GDM1 (cell line): ENCODE measurements at places on chromosomes 2 and 18.

DNA sequence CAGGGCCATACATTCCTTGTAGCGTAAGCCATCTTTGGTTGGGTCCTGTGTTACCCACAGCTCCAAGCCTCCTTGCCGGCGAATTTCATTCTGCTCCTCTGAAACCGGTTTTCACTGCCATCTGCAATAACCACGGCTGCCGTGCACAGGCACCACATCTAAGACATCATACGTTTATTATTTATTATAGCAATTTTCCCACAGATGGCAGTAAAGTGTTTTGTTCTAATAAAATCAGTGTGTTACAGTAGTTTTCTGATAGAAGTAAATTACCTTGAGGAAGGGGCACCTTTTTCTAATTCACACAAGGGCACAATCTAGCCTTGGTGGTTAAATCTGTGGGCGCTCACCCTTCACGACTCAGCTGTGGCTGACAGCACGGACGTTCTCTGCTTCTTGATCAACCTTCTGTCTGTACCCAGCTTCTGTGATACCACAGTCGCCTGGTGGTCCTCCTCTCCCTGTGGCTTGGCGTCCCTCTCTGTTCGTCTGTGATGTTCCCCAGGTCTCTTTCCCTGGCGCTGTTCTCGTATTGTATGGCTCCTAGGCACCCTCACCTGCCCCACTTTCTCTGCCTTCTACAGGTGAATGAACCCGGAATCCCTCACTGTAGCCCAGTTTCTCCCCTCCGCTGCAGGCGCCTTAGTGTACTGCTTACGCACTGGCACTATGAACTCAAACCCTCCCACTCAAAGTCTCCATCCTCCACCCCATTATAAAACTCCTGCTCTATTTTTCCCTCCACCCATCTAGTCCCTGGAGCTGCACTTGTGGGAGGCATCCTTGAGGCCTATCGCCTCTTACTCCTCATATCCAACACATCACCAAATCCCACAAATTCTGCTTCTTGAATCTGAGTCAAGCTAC lies 236.8 kb downstream of the DYSF start:
- no peak for DNase-seq

- DNase-seq: no peak
Observed at GRCh38 chr2:174614261-174614660, 16.7 kb upstream of the WIPF1 start.

DNA sequence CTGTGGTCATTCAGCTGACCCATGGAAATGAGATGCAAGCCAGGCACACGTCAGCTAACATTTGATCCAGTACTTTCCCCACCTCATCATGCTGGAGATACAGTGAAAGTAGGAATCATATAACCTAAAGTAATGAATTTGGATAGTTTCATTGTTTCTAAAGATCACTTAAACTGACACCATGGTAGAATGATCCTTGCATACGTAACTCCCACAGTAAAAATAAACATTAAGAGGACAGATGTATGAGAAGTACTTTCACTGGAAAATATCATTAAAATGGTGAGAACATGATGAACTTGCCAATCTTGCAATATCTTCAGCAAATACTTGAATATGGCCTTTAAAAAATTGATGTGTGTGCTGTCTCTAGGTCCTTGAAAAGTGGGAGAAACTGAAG lies 85.4 kb downstream of the MAIP1 start:
- DNase-seq: no peak

DNA sequence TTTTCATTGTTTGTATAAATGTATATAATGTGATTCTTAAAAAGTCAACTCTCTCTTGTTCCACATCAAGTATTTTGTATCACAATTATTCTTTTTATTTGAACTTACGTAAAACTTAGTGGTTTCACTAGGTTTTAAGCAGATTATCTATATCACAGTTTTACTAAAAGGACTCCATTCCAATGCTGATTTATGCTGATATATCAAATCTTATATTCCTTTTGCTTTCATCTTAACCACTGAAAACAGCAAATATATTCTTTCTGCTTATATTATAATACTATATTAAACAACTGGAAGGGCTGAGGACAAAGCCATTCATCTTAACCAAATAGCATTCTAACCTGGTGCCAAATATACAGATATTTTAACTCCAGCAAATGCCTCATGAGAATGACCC lies 24.2 kb downstream of the TRAPPC8 start:
- no peak for DNase-seq

GRCh38 chr2:44772669-44773378 lies 168.7 kb upstream of the SIX3 start:
- DNase-seq: no peak

- DNase-seq: no peak
Observed at GRCh38 chr18:38358805-38359657, 793.4 kb upstream of the CELF4 start.

DNA sequence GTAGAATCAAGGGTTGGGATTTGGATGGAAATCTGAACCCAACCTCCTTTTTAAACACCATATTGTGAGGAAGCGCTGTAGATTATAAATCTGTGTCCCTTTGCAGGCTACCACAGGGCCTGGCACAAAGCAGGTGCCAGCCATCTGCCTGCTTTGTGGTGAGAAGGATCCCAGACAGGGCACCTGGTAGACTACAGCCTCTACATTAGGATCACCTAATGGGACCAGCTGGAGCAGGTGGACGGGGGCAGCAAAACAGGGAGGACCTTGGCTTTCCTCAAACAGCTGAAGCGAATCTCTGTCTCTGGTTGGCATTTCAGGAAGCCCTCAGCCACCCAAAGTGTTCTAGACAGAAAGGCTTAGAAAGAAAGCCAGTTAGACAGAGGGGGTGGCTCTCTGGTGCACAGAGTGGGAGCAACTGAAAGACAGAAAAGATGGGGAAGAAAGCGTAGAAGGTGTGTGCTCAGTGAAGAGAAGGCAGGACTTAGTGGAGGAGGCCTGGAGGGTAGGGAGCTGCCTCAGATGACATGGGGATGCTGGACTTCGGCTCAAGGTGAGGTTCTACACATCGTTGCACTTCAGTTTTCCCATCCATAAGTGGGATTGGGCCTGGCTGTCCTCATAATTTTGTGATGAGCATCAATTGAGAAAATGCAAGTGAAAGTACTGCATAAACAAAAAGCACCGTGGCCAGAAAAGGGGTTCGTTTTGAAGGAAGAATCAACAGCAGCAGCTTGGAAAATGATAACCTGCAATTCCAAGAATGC lies 350.8 kb downstream of the CYRIA start:
- DNase-seq: no peak

DNA sequence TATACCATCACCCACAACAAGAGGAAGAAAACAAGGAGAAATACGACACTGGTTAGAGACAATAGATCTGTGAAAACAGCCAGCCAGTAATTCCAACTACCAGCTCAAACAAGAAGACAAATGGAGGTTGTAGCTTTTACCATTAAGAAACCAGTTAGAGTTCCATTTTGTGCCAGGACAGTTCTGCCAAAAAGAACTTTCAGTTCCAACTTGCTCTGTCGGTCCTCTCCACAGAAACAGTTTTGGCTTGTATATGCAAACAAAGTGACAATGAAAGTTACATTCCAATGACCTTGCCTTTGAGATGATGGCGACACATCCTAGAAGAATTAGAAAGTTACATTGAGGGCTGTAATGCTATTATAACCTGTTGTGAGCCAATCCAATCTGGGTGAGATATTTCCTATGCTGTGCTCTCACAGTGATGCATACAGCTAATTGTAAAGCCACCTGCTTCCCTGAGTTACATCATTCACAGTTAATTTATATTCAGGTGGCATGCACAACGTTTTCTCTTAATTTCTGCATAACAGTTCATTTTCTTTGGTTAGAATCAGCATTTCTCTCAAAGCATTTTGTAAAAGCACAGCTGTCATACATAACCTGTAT lies 1378.4 kb upstream of the PIK3C3 start:
- DNase-seq: no peak

DNA sequence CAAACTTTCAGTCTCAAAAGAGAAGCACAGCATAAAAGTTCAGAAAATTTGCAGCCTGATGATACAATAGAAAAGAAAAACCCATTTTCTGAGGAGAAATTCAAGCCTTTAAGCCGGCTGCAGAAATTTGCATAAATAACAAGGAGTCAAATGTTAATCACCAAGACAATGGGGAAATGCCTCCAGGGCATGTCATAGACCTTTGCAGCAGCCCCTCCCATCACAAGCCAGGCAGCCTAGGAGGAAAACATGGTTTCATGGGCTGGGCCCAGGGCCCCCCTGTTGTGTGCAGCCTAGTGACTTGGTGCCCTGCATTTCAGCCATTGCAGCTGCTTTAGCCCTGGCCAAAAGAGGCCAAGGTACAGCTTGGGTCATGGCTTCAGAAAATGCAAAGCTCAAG lies 54.1 kb upstream of the CAVIN2 start:
- no peak for DNase-seq

GRCh38 chr2:145724311-145724898 lies 1204.5 kb upstream of the ZEB2 start:
- no peak for DNase-seq

DNA sequence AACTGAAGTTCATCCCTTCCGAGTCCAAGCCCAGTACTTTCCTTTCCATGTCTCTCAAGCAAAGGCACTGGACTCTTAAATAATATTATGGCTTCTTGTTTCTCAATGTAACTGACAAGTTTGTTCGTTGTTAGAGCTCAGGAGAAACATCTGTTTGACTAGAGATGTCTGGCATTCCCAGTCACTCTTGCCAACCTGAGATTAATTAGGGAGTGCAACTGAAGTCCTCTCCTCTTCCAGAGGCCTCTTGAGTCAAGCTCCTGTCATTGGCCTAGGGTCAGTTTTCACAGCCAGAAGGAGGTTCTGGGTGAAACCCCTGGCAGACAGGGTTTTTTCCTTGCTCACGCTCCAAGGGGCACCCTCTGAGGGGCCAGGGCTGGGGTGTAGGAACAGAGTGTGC lies 196.1 kb downstream of the AGPS start:
- DNase-seq: no peak

DNA sequence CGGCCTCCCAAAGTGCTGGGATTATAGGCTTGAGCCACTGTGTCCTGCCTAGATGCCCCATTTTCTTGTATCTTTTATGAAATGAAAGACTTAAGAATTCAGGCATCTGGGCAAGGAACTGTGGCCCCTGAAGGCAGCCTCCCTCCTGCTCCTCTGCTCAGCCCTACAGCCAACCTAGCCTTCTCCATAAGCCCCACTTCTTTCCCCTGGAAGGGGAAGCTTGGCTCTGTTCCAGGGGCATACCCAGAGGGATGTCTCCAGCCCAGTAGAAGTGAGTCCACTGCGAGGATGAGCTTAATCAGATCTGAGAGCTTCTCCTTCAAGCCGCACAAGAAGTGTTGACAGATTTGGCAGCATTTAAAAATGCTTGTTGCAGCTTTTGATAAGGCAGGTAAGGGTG lies 39.7 kb downstream of the RHOB start:
- no peak for DNase-seq

GRCh38 chr18:54647176-54647575 lies 56.1 kb downstream of the DYNAP start:
- DNase-seq: no peak

DNA sequence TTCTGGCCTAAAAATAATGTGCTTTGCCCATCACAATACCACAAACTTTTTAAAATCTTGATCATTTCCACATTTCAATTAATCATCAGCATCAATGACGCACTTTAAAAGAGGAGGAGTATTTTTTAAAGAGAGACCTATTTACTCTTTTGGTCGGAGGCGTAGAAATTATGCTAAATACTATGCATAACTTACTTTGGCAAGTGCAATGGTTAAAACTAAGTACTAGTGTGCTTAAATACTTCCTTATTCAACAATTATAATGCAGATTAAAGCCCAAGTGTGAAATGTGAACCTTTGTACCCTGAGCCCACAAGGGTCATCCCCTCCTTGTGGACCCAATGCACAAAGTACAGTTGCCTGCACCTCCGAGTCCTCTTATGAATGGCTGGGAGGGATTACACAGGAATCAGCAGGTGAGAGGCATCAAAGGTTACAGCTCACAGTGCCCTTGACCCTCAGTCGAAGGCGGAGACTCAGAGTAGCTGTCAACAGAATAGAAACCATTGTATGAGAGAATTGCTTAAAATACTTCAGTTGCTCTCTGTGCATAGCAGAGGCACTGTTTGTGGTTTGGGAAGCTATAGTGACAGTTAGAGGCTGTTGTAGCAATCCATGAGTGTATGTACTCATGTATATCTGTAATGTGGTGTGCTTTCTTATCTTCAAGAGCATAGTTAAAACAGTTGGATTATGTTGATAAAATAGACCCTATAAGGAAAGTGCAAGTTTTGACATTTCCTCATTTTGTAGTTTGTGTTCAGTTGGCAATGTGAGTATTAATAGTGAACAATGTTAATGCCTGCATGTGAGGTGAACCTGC lies 151.7 kb upstream of the ITGA4 start:
- peak; percentile 88 for DNase-seq
